ENCODE measurements at places on chromosomes 7 and 10.

GRCh38 chr7:142542942-142543341 lies 206.3 kb upstream of the PRSS1 start:
- DNase-seq: peak; percentile 45

DNA sequence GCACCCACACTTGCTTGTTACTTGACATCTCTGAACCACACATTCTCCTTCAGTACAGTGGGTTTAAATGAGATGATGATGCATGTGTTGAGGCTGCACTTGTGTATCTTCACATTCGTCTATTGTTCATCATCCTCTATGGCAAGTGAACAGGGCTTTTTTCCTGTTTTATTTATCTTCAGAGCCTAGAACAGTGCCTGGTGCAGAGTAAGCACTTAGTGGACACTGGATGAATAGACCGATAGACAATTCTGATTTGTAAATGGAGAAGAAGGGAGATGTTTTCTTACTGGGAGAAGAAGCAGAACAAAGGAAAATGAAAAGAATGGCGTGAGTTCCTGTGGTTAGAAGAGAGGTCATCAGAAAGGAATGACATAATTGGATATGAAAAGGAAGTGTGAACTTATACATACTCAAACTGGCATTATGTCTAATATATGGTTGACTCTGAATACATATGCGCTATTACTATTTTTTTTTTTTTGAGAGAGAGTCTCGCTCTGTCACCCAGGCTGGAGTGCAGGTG lies 99.7 kb downstream of the AVL9 start:
- DNase-seq: peak; percentile 57

GRCh38 chr7:78301407-78301806 lies 502.8 kb downstream of the PHTF2 start:
- DNase-seq: peak; percentile 9

DNA sequence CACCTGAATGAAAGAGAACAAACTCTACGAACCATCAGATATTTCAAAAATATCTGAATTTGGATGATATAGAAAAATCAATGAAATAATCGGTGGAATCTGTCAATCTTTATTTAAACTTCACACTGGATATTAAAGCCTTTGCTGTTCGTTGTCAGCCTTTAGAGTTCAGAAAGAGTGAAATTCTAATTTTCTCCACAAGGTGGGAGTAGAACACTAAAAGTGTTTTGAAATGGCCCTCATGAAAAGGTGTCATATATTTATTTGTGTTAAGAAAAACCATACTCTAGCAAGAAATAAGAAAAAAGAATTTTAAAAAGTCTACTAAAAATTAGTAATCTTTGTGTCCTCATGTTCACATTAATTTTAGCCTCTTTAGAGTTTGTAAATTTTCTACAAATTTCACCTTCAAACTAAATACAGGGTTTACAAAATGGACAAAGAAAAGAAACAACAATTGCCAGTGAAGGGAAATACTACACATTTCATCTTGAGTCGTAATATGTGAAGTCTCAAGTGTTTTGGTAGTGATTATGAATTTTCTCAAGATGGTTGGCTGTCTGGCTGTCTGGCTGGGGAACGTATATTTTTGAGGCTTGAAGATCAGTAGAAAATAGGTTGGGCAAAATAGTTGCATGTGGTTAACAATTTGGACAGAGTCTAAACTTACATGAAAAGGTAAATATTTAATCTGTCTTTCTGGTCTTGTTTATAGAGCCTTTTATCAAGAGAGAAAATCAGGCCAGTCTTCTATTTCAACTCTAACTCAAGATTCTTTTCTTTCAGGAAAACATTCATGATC lies 43.7 kb downstream of the DNAJB9 start:
- peak; percentile 11 for DNase-seq

DNA sequence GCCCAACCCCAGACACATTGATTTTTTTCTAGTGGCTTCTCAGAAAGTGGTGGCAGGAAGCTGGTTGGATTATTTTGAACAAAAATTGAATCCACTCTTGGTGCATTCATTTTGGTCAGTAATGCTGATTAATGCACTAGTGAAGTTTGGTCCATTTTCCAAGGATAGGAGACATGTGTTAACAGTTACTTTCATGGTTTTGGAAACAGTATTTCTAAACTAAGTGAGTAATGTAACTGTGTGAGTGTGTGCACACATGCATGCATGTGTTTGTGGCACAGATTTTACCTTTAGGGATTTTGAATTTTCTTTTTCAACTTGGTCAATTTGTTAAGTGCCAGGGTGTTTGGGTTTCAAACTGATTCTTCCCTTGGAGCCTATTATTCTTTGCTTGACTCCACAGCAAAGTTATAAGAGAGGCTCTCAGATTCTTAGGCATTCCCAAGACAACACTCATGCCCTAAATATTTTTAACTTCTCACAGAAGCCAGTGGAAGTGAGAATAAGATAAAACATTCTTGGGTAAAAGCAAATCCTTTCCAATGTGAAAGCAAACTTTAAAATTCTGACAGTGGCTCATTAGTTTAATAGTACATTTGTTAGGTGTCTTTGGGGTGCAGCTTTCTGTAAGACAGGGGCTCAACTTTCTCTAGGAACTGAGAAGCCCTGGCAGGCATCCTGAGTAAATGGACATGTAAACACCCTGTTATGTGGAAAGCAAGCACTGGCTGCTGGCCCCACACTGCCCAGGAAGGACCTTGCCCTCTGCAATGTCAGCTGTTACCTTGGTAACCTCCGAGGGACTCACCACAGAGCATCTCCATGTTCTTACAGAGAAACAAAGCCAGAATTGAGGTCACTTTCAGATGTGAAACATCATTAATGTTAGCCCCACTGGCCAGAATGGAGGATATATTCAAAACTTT lies 68.4 kb downstream of the ASAH2B start:
- DNase-seq: peak; percentile 36

DNA sequence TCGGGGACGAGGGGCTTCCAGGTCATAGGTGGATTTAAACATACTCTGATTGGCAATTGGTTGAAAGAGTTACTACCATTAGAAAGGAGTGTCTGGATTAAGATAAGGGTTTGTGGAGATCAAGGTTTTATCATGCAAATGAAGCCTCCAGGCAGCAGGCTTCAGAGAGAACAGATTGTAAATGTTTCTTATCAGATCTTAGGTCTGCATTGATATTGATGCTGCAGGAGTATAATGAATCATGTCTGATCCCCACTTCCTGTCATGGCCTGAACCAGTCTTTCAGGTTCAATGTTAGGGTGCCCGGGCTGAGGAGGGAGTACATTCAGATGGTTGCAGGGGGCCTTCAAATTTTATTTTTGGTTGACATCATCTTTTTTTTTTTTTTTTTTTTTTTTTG lies 51.4 kb downstream of the SH3PXD2A start:
- no peak for DNase-seq

DNA sequence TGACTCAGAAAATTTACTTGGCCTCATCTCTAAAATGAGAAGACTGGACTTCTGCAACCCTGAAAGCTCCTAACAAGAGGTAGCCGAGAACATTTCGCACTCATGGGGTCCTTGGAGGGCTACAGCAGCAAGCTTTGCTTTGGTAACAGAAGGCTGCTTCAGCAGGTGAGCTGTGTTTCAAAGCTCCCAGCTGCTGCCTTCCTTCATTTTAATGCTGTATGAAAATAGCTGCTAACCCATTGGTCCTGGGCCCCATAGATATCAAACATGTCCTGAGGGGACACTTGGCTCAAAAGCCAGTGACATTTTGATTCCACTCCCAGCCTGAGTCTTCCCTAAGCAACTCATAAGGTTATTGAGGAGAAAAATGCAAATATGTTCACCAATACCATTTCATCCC lies 14.3 kb upstream of the MALSU1 start:
- no peak for DNase-seq

GRCh38 chr10:50604049-50604640 lies 19.6 kb downstream of the SGMS1 start:
- peak; percentile 41 for DNase-seq

- DNase-seq: peak; percentile 54
Measured at GRCh38 chr10:93701866-93702209, 554 bp downstream of the FRA10AC1 start.

DNA sequence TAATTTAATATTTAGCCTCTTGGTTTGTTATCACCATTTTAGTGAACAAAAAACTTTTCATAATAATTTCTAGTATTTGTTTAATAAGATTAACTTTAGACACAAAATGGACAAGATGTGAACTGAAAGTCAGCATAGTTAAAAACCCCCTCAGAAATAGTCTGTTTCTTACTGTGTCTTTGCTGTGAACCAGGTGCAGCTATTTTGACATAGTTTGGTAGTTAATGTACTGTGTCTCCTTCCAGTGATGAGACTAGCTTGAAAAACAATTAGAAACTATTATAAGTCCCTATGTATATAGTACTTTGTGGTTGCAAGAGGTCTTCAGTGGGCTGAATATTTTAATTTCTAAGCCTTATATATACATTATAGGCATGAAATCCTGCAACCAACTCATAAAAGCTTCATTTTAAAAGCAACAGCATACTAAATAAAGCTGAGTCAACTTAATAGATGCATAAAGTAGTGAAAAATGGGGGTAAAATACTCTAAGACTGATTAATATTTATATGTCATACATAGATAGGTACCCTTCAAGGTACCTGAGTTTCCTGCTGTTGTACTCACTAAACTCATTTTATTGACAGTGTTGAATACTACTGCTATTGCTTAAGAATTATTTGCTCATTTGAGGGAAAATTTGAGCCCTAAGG lies 19.2 kb downstream of the DMTF1 start:
- DNase-seq: no peak

DNA sequence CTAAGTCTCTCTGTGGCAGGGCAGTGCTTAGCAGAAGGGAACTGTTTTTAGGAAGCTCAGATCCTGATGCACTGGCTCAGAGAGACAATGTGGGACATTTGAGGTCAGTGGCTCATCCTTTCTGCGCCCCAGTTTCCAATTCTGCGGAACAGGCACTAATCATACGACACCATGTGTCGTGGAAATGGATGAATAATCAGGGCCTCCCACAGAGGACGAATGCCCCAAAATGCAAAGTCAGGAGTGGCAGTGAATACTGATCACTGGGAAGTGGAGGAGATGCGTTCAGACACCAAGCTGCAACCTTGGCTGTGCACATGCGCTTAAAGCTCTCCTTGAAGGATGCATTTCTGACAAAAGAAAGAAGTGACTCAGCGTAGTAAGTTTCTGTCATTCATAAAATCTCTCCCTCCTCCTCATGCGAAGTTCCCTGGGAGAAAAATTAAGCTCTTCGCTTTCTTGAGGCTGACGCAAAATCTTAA lies 21.9 kb upstream of the ECHDC3 start:
- DNase-seq: no peak

GRCh38 chr7:37248396-37248861 lies 200.2 kb downstream of the ELMO1 start:
- no peak for DNase-seq

DNA sequence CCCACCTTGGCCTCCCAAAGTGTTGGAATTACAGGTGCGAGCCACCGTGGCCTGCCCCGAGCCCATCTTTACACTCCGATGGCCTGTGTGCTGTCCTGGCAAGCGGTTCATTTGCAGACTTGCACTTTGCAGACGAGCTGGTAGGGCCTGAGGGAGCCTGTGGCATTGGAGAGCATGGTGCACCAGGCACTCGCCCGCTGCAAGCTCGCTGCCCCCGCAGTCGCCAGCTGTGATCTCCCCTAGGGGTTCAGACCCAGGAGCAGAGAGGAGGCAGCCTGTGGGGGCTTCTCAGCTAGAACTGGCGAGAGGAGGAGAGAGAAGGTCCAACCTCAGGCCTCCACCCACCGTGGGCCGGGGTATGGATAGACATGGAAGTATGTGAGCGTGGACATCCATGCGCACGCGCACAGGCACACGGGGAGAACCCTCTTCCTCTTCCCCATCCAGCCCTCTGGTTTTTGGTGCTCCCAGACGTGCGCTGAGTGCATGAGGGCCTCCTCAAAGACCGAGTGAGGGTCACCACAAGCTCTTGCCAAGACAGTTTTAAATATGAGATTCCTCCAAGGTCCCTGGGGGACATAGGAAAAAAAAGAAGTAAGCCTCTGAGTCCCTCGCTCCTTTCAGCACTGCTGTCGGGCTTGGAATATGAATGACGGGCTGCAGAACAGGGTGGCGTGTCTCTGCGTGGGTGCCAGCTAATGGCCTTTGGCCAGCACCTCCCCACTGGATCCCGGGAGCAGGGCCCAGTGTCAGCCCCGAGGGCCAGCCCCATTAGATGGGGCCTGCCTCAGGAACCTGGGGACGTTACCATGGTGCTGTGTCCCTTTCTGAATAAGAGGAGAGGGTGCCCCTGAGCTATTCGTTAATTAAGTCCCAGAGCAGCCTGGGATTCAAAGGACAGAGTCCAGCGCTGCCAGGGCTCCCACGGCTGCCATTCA lies 15.1 kb upstream of the TTYH3 start:
- DNase-seq: no peak

DNA sequence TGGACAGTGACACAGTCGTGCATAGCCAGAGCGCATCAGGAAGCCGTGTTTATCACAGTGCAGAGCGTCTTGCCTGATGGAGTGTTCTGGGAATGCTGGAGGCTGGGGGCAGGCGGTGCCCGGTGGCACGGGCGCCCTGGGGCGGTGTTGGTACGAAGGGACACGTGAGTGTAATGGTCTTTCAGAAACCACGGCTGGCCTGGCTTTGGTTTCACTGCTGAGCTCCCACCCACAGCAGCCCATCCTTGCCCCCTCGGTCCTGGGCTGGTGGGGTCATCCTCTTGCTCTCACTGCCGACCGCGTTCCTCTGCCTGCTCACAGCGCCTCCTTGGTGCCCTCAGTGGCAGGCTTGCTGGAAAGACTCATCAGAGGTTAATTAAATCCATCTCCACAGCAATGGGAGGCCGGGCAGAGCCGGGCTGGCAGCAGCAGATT lies 50.6 kb downstream of the NKX6-2 start:
- DNase-seq: no peak

DNA sequence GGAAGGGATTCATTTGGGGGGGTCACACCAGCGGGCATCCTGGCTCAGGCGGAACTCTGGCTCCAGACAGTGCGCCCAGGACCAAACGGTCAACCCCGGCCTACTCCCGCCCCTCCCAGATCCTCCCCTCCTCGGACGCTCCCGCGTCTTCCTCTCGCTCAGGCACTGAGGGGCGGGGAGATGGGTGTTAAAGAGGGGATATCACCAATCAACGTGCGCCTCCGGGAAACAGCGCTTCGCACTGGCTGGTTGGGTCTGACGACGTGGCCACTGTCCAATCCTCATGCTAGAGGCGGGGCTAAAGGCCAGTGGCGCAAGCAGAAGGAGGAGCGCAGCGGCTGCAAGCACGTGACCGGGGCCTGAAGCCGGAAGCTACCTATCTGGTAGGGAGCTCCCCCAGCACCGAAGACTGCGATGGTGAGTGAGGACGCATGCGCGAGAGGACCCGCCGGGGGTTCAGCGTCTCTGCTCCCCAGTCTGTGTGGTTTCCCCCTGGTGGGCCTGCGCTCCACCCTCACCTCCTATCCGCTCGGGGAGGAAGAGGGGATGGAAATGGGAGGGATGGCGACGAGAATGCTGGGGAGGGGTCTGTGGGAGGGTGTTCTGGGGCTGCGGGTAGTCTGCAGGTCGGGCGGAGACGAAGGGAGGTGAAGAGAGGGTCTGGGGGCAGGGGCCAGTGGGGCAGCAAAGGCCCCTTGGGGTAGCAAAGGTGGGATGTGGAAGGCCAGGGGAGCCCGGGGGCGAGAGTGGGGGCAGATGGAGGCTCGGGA lies at the start of gene LAMTOR4:
Gene LAMTOR4 (plus strand): TSS at position 360 of the 770 bp plus-strand sequence. CDS start 55 bp downstream, at position 415.
- peak; percentile 99 for DNase-seq

- DNase-seq: no peak
Measured at GRCh38 chr7:132546366-132547127, 29.7 kb downstream of the PLXNA4 start.

Data from fibroblast of lung (primary cell).